ENCODE measurements at places on chromosomes 5 and 9.

DNA sequence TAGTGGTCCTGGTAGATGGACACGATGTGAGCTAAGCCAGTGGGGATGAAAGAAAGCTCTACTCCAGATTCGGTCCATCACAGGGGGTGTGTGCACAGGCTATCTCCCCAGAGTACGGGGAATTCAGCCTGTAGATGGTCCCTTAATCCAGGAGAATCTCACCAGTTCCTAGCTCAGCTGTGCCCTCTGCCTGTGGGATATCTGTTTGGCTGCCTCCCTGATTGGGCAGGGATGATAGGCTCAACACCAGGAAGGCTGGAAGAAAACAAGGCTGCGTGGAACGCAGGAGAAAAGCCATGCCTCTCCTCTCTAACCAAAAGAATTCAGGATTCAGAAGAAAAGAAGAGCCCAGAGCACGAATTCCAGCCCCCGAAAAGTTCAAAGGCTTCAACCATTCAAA lies 40.9 kb downstream of the VLDLR start:
- DNase-seq = no peak

DNA sequence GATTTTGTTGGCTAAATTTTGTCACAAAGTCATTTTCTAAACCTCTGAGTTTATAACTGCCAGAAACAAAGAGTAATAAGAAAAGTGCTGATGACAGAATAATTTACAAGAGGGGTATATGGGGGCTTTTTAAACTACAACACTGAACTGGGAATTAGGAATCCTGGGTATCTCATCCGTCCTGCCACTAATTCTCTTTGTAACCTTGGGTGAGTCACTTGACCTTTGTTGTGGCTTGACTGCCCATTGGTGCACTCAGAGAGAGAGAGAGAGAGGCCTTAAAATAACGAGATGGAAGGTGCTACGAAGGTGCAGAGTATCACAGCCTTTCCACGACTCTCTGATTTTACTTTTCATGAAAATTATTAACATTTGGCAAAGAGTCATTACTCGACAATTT lies 130.3 kb upstream of the CNTLN start:
- DNase-seq = no peak

DNA sequence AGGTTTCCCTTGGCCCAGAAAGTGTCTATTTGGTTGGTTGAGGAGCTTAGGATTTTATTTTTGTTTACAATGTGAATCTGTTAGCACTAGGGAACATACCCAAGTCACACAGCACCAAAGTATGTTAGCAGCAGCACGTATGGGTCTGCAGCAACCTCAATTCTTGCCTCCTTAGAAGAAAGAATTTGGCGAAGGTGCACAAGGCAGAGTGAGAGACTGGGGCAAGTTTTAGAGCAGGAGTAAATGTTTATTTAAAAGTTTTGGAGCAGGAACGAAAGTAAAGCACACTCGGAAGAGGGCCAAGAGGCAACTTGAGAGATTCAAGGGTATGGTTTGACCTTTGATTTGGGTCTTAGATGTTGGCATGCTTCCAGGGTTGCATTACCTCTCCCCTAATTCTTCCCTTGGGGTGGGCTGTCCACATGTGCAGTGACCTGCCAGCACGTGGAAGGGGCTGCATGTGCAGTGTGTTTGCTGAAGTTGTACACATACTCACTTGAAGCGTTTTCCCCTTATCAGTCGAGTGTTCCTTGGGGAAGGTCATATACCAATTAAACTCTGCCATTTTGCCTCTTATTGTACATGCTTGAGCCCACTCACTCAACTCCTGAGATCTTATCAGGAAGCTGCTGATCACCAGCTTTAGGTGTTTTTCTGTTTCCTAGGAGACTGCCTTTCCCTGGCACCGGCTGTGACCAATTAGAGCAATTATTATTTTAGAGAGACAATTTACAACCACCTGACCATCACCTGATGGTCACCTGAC lies 64.9 kb upstream of the SHC3 start:
- DNase-seq = no peak

DNA sequence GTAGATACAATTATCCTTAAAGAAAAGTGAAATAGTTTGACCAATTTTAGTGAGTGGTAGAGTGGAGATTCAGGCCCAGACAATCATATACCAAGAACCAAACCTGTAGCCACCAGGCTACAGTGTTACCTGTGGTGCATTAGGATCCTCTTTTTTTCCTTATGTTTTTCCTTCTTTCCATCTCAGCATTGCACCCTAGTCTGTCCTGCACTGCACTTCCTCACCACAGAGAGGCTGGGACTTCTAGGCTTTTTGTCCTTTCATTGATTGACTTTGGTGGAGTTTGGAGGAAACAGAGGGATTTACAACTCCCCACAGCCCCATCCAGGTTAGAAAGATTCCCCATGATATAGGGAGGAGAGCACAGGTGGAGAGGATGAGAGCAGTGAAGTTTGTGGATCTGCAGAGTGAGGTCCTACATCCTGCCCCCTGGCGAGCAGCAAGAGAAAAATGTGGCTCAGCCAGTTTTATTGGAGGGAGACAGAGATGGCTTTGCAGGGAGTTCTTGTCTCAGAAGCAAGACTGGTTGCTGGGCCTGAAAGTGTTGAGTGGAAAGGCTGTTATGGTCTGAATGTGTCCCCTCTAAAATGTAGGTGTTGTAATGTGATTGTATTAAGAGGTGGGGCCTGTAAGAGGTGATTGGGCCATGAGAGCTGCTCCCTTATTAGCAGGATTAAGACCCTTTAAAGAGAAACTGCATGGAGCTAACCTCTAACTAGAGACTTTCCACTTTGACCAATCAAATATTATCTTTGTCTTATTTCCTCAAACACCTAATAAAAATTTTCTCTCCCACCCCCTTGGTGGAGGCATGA lies 36.2 kb downstream of the KIF4B start:
- no peak for DNase-seq

- no peak for DNase-seq
These were observed 39.9 kb upstream of the IL17B start for GRCh38 chr5:149418910-149419531.

- no peak for DNase-seq
These were observed 29.7 kb downstream of the F2R start for GRCh38 chr5:76745670-76746069.

DNA sequence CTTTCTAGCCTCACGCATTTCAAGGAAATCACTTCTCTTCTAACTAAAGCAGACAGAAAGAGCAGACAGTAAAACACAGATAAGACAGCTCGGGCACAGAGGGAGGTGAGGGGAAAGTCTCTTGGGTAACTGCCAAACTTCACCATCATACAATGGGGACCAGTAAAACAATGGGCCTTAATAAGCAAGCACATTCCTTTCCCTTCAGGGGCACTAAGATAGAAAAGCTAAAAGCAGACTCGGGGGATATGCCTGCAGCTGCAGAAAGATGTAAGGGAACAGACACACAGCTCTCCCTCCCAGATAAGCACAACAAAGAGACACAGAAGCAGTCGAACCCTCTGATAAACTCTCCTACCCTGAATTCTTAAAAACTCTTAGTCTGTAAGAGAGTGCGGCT lies 15.6 kb upstream of the CKS2 start:
- no peak for DNase-seq

- no peak for DNase-seq
These were observed 4.7 kb downstream of the SLC2A6 start for GRCh38 chr9:133474215-133474614.

GRCh38 chr9:36933676-36934215 lies 100.3 kb downstream of the PAX5 start:
- no peak for DNase-seq

DNA sequence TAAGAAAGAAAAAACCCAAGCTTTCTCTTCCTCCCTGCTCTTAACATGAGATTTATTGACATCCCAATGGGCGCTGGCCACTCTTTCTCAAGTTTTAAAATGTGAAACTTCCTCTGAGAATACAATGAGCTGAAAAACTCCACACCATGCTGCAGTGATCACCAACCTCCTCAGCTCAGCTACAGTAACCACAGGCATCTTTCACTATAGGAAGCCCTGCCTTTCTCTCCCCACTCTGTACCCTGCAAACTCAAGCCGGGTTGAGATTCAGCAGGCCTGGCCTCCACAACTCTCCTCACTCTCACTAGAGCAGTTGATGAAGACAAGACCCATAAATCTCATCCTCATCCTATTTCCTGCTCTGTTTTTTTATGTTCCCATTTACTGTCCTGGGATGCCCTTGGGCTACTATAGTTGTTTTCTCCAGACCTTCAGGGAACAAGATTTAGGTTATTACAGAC lies 48.3 kb downstream of the SH3TC2 start:
- no peak for DNase-seq

- DNase-seq = no peak
These were observed 374.3 kb downstream of the CCDC171 start for GRCh38 chr9:15927161-15927560.

- DNase-seq = peak; percentile 16
These were observed 812 bp downstream of the CACFD1 start for GRCh38 chr9:133460405-133461175.

GRCh38 chr9:13719446-13719845 lies 440.0 kb upstream of the MPDZ start:
- DNase-seq = no peak

DNA sequence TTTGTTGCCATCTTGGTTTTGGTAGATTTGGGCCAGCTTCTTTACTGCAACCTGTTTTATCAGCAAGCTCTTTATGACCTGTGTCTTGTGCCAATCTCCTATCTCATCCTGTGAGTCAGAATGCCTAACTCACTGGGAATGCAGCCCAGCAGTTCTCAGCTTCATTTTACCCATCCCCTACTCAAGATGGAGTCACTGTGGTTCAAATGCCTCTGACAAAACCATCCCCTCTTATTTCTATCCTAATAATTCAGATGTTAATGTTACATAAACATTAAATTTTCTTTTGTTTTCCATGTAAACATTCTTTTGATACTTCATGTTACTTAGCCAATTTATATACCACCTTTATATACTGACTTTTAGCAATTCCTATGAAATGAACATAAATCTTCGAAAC lies 746.3 kb downstream of the CDH18 start:
- peak; percentile 81 for DNase-seq

GRCh38 chr9:18692268-18692667 lies 218.3 kb downstream of the ADAMTSL1 start:
- no peak for DNase-seq

DNA sequence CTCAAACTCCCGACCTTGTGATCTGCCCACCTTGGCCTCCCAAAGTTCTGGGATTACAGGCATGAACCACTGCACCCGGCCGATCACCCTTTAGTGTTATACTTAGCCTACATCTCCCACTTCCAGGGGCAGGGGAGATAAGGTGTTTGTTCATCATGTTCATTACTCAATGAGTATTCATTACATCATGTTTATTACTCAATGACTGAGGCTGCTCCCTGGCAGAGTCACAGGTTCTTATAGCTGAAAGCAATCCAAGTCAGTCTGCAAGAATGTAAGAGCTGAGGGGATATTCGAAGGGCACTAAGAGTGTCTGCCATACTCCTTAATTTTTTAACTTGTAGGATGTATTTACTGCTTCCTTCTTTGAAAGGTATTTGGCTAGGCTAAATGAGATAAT lies 214.2 kb downstream of the SPATA31D1 start:
- DNase-seq = no peak

DNA sequence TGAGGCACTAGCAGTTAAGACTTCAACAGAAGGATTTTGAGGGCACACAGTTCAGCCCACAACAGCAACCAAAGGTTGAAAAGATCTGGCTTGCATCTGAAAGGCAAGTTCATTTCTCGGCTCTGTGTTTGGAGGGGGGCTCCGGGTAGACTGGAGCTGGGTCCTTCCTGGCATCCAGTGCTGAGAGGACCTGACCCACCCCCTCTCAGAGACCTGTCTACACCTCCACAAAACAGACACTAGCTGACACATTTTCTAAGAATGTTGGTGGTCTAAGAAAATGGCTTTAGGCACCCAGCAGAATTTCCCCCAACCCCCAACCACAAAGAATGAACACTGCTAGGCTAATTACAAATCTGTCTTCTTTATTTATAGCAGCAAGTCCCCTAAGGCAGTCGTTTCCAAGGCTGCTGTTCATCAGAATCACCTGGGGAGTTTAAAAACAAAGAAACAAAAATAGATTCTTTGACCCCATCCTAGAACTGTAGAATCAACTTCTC lies 6.2 kb upstream of the PTCH1 start:
- DNase-seq = no peak

GRCh38 chr5:140214831-140215230 lies 39.8 kb downstream of the CYSTM1 start:
- DNase-seq = peak; percentile 87
